H1 (cell line): ENCODE measurements at places on chromosomes 12 and 14. TPM values are rescaled to one million over a fixed set of nuclear protein-coding genes. Genes with fewer than 3 reads are reported as not detected.

Gene LRRC10
- not detected in 2 replicates for total RNA-seq

DNA sequence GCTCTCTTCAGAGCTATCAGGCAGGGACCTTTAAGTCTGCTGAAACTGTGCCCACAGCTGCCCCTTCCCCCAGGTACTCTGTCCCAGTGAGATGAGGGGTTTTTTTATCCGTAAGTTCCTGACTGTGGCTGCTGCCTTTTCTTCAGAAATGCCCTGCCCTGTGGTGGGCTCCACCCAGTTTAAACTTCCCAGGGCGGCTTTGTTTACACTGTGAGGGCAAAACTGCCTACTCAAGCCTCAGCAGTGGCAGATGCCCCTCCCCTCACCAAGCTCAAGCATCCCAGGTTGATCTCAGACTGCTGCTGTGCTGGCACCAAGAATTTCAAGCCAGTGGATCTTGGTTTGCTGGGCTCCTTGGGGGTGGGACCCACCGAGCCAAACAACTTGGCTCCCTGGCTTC is 46.9 kb upstream of the SLC16A7 start:
- DNase-seq, result no peak

DNA sequence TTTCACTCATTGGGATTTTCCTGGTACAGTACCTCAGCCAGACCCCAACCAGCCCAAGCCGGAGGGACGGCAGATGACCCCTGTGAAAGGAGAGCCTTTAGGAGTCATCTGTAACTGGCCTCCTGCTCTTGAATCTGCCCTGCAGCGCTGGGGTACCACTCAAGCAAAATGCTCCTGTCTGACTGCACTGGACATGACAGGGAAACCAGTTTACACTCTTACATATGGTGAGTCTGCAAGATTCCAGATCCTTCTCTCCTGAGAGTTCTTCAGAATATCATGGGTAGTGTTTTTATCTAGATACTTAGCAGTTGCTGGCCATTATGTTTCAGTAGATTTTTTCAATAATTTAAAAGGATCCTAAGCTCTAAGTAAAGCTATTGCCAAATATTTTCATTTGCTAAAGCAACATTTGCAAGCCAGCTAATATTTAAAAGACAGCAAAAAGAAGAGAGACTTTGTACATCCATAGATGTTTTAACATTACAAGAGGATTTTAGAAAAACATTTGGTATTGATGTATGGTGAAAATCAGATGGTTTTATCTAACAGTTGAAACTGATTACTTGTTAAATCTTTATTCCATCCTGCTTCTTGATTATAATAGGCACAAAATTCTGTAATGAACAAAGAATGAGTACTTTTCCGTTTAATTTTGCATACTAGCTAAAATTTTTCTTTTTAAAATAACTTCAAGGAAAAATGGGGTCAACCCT is 85.1 kb upstream of the ATF1 start:
- DNase-seq, result no peak

DNA sequence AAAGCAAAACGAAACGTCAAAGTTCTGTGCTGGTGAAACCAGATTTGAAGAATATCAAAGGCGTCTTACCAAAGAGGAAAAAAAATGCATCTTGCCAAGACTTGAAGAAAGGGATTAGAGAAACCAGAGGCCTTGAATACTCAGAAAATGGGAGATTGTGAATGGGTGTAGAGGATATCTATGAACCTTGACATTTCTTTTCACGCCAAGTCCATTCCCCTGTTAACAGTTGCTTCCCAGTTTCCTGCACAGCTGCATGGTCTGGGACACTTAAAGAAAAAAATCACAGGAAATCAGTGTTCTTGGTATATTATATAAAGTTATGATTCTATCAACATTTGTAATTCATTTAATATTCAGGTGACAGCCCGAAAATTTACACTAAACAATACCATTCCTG is 1.4 kb upstream of the GTF2A1 start:
- no peak for DNase-seq

- no peak for DNase-seq
Observed at GRCh38 chr12:121648458-121649028, 20.9 kb downstream of the MORN3 start.
